ENCODE measurements at places on chromosomes 12 and 14.

DNA sequence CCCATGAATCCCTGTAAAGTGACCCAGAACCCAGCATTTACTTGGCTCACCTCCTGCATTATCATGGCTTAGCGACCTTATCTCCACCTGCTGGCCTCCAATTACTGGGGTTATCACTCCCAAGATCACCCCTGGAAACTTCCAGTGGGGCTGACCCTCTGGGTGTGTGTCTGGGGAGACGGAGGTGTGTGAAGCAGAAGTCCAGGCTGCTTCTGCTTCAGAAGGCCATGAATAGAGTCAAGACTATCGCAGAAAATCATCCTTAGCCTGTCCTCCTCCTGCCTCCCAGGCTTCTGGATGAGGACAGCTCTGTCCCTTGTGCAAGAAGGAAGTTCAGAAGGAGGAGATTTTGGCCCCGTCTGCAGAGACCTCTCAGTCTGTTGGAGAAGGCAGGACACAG is 408 bp upstream of the KRT72 start:
- DNase-seq, result no peak

DNA sequence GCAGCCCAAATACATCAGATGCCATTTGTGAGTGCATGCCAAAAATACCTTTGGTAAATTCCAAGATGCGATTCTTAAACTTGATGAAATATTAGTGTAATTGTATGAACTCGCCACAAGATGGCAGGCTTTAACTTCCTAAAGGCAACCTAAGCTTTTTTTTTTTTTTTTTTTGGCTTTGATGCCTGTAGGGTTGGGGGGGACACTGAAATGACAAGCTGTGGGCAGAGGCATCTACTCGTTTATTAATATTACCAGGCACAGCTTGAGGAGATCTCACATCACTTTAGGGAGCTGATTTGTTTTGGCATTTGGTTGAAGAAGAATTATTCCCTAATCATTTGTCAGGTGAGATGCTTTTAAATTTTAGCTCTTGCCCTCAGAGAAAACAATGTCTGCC is 126.7 kb upstream of the CCDC196 start:
- DNase-seq, result peak; percentile 47

GRCh38 chr14:93171376-93171775 is 13.3 kb downstream of the MOAP1 start:
- DNase-seq, result no peak

DNA sequence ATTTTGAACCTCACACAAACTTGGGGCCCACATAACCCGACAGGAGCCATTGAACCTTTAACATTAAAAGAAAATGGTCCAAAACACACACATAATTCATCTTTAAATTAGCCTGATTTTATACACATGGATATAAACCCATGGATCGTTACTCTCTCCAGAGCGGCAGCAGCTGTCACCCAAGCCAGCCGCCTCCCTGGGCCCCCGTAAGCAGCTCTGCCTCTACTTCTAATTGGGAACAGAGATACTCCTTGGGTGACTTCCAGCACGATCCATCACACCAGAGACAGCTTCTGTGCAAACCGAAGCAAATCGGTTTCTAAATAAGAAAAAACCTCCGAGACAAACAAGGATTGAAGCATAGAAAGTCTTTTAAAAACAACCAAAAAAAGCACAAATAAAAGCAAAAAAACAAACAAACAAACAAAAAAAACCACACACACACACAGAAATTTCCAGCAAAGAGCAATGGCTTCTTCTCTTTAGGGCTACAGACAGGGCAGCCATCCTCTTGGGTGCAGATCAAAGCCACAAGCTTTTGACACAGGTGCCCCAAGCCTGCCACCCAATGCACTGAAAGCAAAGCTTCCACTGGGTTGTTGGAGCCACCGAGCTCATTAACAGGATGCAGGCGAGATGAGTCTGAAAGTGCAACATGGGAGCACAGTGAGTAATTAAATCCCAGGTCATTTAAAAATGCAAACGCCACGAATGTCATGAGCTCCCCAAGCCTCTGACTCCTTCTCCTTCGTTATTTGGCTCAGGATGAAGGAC is 156.9 kb downstream of the DPF3 start:
- DNase-seq, result no peak

DNA sequence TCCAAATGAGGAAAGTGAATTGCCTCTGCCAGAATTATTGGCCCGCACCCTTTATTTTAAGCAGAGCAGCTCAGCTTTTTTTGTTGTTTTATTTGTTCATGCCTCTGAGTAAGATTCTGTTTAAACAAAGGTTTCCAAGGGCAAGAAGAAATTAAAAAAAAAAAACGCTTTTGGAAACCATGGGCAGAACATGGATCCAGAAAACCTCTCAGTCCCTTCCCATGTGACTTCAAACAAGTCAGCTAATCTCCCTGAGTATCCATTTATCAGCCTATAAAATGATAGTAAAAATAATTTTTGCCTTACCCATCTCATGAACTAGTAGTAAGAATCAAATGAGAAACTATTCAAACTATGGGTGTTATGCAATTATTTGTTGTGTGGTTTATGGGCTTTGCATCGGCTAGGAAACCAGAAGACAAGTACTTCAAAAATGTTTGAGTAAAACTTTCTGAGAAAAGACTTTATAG is 27.6 kb downstream of the KITLG start:
- DNase-seq, result no peak

DNA sequence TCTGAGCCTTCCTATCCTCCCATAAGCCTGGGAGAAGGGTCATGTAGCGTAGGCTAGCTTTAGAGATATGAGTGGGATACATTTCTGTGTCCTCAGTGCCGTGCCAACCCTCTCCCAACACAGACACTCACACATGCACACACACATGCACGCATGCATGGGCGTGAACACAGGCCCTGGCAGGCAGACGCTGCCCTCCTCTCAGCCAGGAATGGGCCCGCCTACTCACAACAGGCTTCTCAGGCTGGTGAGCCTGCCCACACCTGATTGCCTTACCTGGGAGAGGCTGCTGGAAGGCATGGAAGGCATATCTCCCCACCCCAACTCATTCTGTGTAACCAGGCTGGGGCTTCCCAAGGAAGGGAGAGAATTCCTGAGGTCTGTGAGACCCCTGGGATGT is 12.8 kb upstream of the ACVR1B start:
- no peak for DNase-seq

GRCh38 chr14:24979725-24980239 is 70.2 kb downstream of the STXBP6 start:
- no peak for DNase-seq

DNA sequence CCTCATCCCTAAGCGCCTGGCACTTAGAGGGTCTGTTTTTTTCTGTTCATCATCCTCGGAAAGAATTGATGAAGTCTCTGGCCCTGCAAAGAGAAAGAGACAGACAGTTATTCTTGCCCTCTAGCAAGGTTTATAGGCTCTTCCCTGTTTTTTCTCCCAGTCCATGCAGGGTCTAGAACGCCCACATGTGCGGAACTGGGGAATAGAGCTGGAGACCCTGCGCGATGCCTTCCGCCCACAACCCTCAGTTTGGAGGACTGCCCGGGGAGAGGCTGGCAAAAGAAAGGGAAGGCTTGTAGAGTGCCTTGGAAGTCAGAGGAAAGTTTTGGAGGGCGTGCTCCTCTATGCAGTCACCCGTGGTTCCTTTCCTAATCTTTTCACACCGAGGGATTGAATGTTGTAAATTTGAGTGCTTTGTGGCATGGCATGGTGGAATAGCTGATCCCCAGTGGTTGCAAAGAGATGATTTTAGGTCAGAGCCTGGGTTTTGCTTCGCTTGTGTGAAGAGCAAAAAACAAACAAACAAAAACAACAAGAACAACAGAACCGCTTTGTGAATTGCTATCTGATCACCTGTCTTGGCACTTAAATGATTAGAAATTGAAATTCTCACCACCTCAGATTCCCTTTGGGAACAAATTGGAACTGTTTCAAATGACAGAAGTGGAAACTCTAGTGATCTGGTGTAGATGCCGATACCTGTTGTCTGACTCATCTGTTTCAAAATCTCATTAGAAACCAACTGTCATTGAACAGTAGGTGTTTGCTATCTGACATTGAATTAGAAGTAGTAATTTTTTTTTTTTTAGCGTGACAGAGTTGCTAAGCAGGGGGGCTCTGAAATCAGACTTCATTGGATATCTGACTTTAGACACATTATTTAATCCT is 947 bp downstream of the GAS2L3 start:
- DNase-seq, result peak; percentile 26

DNA sequence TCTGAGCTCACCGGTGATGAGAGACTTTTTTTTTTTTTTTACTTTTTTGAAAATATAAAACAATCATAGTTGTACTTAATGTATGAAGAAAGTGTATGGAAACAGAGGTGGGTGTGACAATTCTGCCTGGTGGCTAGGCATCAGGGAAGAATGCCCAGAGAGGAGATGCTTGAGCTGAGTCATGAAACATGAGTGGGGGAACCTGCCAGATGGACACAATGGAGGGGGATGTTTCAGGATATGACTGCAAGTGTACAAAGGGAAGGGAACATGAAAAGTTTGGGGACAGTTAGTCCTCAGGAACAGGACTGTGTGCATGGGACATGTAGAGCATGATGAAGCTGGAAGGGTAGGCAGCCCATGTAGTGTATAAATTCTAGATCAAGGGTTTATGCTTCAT is 274.2 kb upstream of the E2F7 start:
- DNase-seq, result no peak

- DNase-seq, result no peak
These were observed 15.6 kb downstream of the OTUB2 start for GRCh38 chr14:94041551-94042346.

GRCh38 chr12:121003650-121004049 is 12.6 kb downstream of the C12orf43 start:
- no peak for DNase-seq

DNA sequence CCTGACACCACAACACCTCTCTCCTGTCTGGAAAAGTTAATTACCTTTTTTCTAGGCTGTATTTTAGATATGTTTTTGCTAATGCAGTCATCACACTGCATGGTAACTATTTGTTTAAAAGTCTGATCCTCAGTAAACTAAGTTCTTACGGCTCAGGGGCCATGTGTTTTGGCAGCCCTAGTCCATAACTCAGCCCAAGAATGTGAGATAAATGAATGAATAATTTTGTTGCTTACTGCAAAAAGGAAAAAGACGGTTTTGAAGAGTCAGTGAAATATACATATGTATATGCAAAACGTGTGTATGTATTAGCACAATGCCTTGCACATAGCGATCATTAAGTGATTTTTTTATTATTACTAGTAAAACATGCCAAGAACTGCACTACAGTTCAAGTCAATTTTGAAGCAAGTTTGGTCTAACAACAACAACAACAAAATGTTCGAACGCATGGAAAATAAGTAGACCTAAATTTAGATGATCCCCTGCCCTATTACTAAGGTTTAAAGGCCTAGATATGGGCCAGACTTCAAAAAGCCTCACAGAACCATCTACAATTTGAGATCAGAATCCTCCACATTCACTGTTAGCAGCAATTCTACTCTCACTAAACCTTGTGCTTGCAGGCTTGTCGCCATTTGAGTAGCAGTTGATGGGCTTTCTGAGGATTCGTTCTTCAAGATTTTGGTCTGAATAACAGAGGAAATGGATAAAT is 140.0 kb downstream of the NDUFA12 start:
- DNase-seq, result no peak

GRCh38 chr14:44712024-44712815 is 205.1 kb upstream of the FSCB start:
- no peak for DNase-seq

GRCh38 chr14:89379891-89380820 is 36.9 kb downstream of the FOXN3 start:
- DNase-seq, result no peak

DNA sequence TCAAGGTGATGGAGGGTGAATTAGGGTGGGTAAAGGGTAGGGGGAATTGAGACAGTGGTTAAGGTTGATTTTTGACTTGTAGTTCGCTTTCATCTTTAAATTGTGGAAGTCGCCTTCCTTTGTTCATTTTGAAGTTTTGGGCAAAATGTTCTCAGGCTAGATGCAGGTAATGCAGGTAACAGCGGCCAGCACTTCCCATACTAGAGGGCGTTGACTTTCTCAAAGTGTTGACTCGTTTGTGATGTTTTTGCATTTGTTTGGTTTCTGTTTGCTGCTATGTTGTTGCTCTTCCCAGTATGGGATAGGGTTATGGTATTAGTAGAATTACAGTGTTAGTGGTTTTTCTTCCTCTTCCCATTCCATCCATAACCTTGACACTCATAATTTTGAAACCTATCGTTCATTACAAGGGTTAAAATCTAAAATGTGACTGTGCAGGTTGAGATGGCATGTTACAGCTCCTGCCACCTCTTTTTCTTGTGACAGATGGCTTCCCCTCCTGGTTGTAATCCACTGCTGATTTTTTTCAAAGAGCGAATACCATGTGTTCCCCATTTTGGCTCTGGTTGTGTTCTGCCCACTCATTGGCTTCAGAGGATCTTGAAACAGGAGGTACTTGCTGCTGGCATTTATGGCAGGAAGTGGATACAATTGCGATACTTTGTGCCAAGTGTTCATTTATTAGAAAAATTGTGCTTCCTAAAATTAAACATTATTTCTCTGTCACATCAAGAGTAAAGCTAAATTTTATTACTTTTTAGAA is 57.1 kb downstream of the ERC1 start:
- no peak for DNase-seq

DNA sequence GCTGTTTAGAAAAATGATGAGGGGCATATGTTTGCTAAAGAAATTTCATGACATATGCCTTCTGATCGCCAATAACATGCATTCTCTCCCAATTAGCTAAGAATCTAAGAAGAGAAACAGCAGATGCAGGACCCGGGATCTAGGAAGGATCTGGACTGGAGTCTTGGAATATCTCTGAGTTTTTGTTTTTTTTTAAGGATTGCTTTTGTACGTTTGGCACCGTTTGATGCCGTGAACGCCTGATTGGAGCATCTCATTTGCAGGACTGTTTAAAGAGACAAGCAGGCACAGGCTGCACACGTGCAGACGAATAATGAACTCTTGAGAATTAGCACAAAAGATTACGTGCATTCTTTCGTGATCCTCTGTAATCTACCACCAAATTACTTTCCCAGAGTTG is 13.6 kb downstream of the EML1 start:
- DNase-seq, result no peak

GRCh38 chr14:104708606-104709268 is 15.3 kb upstream of the ADSS1 start:
- peak; percentile 96 for DNase-seq

GRCh38 chr14:94132285-94132887 is 3.0 kb upstream of the IFI27L2 start:
- peak; percentile 60 for DNase-seq

DNA sequence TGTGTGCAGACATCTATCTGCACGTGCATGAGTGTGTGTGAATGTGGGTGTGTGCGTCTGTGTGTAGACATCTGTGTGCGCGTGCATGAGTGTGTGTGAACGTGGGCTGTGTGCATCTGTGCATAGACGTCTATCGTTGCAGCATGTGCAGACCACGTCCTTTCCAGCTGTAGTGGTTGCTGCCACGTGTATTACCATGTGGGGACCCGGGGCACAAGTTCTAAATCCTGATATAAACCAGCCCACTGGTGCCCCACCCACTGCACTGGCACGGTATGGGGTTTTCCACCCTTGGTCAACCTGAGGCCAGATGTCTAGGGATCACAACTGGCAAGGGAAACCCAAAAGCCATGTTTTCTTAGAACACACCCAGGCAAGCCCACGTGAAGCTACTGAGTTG is 197.0 kb downstream of the ANO2 start:
- no peak for DNase-seq
